Fibroblast of villous mesenchyme (primary cell): ENCODE measurements at places on chromosomes 1 and 21. TPM values are rescaled to one million over a fixed set of nuclear protein-coding genes. Genes with fewer than 3 reads are reported as not detected.
A peak's percentile ranks its signal among the peaks of the same experiment; 100 is the strongest.

DNA sequence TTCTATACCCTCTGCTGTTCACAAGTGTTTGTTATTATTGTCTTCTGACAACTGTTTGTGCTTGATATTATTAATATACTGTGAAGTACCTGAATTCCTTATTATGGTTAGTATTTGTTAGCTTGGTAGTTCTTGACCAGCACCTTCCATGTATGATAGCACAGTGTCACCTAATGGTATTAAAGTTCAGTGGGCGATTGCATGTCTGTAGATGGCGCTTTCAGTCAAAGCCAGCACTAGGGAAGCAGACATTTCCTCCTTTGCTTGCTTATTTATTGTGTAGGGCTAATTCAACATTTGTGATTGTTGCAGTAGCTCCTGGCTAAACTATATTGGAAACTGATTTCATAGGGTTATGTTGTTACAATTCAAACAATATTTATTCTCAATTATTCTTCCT is 218.0 kb downstream of the ZP4 start:
- DNase-seq: no peak

Gene PODN
- 8.7 and 9.1 TPM in 2 replicates for total RNA-seq

DNA sequence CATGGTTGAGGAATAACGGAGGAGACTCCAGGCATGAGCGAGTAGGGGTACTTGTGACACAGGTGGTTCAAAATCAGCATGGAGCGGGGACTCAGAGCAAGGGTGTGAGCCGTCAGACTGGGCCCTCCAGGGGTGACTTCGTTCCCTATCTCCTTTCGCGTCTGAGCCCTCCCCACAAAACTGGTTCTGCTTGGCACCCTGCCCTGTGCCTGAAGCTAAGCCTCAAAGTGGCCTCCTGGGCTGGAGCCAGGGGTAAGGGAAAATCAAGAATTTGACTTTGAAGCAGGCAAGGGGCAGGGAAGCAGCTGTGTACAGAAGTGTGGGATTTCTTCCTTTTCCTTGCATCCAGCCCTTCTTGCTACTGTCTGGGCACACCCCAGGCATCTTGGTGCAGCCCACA is 331.5 kb upstream of the AJAP1 start:
- DNase-seq: no peak

- DNase-seq: no peak
These were observed 20.9 kb upstream of the LRRC8B start for GRCh38 chr1:89503690-89504089.

- DNase-seq: peak; percentile 41
These were observed 95.4 kb downstream of the RNF220 start for GRCh38 chr1:44500181-44501046.

Gene SLC45A1
- 0.86 and 1.9 TPM in 2 replicates for total RNA-seq

GRCh38 chr1:85683292-85684025 is 24.8 kb downstream of the ZNHIT6 start:
- DNase-seq: no peak

DNA sequence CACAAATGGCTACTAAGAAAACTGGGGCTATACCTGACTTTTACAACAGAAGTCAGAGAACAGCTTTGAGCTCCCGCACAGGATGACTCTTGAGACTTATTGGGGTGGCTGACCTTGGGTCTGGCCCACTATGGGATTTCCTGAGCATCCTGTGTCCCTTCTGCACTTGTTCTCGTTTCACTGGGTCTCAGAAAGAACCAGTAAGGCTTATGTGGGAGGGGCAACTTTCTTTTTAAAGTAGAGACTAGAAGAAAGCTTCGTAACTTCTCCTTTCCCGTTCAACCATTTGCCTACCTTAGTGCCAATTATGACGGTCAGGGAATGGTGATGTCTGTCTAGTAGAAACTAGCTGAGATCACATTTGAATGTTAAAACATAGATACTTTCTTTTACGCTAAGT is 59.5 kb upstream of the C1orf105 start:
- no peak for DNase-seq

Gene FAM177B
- total RNA-seq: not detected in 2 replicates

- peak; percentile 8 for DNase-seq
These were observed 38.5 kb upstream of the EGLN1 start for GRCh38 chr1:231460614-231461013.

DNA sequence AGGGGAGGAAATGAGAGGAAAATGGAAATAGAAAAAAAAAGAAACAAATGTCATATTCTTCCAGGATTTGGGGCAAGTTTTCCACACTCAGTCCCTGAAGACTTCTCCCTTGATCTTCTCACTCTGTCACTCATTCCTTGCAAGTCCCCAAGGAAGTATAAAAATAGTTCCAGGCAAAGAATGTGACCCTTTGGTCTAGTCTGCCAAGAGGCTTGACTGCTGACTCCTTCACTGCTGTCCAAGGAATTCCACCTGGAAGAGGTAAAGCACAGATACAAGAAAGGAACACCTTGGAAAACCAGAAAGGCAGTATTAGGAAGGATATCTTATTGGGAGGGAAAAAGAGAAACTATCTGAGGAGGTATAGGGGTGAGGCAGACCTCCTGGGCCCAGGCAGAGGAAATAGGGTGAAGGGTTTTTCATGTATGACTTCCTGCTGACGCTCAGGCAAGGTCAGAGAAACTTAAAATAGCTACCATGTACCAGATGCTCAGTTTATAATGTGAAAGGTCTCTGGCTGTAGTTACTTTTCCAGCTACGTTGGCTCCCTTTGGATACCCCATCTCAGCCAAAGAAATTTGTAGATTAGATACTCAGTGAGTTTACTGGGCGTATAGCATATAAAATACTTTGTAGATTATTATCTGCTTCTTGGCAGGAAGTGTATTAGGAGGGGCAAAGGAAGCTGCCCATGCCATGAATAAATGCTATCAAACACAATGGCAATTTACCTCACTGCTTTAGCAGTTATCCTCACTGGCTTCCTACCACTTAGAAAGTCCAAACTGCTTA is 2.0 kb upstream of the GJA5 start:
- DNase-seq: no peak

Gene OVAAL
- not detected in 2 replicates for total RNA-seq

Gene FLVCR1
- 9.0 and 15.1 TPM in 2 replicates for total RNA-seq

DNA sequence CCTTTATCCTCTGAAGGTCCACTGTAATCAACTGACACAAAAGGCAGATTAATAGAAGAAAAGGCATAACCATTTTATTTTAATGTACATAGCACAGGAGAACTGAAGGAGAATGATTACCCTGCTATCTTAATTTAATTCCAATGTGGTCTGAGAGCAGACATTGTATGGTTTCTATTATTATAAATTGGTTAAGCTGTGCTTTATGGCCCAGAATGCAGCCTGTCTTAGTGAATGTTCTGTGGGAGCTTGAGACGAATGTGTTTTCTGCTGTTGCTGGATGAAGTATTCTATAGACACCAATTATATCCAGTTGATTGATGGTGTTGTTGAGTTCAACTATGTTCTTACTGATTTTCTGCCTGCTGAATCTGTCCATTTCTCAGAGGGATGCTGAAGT is 25.0 kb upstream of the SLC2A1 start:
- no peak for DNase-seq

DNA sequence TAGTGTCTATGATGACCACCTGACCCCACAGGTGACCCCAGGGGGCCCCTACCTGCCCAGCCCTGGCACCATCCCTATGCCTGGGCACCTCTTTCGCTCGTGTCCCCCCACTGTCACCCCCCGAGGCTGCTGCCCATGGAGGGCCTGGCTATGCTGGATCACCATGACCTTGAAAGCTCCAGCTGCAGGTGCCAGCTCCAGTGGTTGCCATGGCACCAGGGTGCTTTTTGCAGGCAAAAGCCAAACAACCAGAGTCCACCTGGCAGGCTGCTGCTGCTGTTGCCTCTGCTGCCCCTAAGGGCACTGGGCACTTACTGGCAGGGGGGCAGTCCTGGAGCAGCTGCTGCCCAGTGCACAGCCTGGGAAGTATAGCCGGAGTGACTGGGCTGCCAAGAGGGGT is 21.7 kb downstream of the ETNK2 start:
- DNase-seq: no peak

GRCh38 chr1:202164271-202165037 is 4.1 kb upstream of the PTPN7 start:
- no peak for DNase-seq

DNA sequence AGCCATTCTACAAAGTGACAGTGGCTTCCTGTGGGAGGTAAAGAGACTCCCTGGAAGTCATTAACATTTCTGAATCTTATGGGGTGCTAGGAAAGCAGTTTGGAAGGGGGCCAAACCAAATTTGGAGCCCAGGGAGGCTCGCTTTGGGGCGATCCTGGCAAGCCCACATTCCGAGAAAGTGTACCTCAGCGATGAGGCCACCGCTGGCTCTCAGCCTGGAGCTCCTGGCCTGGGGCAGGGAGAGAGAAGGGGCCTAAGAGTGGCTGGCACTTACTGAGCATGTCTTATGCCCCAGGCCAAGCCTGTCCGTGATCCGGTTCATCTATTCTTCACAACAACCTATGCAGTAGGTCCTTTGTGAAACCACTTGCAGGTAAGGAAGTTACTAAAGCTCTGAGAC is 98.8 kb downstream of the CCDC185 start:
- DNase-seq: no peak

DNA sequence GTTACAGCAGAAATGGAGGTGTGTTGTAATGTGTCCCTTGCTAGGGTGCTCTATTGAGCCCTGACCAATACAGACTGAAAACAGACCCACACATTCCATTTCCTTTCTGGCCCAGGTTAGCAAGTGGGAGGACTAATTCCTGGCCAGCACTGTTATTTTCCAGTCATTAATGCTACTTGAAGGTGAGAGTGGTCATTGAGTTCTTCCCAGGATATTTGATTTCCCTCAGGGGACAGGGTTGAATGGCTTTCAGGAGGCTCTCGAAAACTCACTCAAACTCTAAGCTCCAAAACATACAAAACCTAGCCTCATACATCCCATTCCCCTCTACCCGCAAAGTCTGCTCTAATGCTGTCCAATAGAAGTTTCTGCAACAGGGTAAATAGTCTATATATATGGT is 6.2 kb downstream of the LRRC52 start:
- DNase-seq: no peak

Gene PDXK
- total RNA-seq: 88.1 and 88.3 TPM in 2 replicates

Gene DIRAS3
- 0.43 and 2.3 TPM in 2 replicates for total RNA-seq

- peak; percentile 9 for DNase-seq
These were observed 46.3 kb downstream of the DOP1B start for GRCh38 chr21:36202726-36203602.

DNA sequence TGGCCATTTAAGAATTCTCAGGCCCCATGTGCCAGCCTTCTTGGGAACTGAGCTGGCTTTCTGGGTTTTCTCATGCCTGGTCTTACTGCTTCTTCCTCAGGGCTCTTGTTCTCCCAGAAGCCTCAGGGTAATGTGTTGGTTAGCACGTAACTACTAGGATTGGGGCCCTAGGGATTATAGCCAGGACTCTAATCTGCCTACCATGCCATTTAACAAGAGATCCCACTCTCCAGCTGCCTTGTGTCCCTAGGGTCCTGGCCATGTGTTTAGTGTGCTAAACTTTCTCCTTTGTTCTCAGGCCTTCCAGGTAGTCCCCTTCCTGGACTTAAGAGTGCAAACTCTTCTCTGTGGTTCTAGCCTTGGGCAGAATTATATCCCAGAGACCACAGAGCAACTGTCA is 2.2 kb upstream of the SH3BGRL3 start:
- no peak for DNase-seq

DNA sequence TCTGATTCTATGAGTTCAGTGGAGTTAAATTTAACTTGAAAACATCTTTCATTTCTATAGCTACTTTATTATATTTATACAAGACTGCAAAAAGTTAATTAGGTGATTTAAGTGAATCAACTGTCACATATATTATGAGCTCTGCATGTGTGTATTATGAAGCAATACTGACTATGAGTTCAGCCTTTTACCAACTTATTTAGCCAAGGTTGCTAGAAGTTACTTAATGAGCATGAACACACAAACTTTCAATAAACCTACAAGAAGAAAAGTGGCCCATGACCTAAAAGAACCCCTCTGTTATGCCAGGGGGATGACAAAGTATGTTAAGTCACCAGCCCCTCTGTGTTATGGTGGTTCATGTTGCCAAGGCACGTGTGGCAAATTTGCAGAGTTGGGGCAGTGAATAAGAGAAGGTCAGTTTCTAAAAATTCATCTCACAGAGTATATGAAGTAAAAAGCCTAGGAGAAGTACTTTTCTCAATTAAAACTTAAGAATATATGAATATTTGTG is 86.7 kb upstream of the LYPLAL1 start:
- DNase-seq: no peak

Gene ADCY10
- under 0.01 TPM in 1 of 2 replicates, not detected in the other for total RNA-seq

- peak; percentile 51 for DNase-seq
These were observed 58.7 kb downstream of the ALG14 start for GRCh38 chr1:95013950-95014574.

Gene NMNAT2
- 1.3 and 3.9 TPM in 2 replicates for total RNA-seq

- no peak for DNase-seq
These were observed 8.6 kb upstream of the COL6A2 start for GRCh38 chr21:46089285-46089684.

GRCh38 chr1:13585612-13585991 is 2.0 kb downstream of the PDPN start:
- DNase-seq: no peak

GRCh38 chr1:155334962-155335361 is 14.3 kb downstream of the RUSC1 start:
- no peak for DNase-seq

Gene NPHS2
- total RNA-seq: not detected in 2 replicates

Gene PTTG1IP
- 201 and 245 TPM in 2 replicates for total RNA-seq

- no peak for DNase-seq
These were observed 6.6 kb downstream of the SLX9 start for GRCh38 chr21:44946254-44947041.

DNA sequence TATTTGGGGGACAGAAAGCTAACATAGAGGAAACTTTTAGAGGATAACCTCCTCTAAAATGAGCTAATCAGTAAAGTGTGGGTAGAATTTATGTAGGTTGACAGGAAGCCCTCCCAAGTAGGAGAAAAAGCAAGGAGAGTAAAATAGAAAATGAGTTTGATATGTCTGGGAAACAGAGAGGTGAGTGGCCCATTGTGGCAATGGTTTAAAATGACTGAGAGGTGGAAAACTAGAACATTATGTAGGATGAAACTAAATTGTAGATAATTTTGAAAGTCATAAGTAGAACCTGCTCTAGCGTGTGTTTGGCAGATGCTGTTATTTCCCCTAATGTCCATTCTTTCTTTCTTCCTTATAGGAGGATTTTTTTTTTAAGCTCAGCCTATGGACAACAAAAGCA is 8.5 kb upstream of the LPGAT1 start:
- no peak for DNase-seq

GRCh38 chr1:90220941-90221693 is 226.2 kb downstream of the ZNF326 start:
- no peak for DNase-seq

DNA sequence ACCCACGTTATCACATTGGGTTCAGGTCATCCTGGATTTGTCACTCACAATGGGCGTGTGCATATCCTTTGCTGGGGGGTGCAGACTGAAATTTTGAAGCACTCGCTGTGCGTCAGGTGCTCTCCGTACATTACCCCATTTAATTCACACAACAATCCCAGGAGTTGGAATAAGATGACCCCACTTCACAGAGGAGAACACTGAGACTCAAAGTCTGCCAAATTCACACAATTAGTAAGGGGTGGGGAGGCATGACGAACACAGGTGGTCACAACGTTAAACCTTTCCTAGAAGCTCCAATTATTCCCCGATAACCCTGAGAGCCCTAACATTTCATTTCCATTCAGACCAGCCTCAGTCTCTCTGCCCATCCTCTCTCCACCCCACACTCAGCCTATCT is 3.8 kb upstream of the S100A2 start:
- no peak for DNase-seq

Gene CYP4A11
- total RNA-seq: not detected in 2 replicates

Gene GJA5
- under 0.01 and 0.86 TPM in 2 replicates for total RNA-seq

- DNase-seq: peak; percentile 89
These were observed 49.8 kb downstream of the NFIA start for GRCh38 chr1:61132176-61132638.
